ENCODE measurements at places on chromosomes 2 and 18. TPM values are rescaled to one million over a fixed set of nuclear protein-coding genes. Genes with fewer than 3 reads are reported as not detected.

The SLC39A10 gene
- 77.4 TPM for total RNA-seq

The RAMP1 gene
- total RNA-seq = 2.6 TPM

The MARCHF7 gene
- total RNA-seq = 151 TPM

The COL4A3 gene
- total RNA-seq = 0.17 TPM

The UBE2F gene
- 59.3 TPM for total RNA-seq

The CXXC1 gene
- total RNA-seq = 39.7 TPM

The SPDYA gene
- total RNA-seq = 2.3 TPM

The ZDBF2 gene
- total RNA-seq = 10.4 TPM

The ZSWIM2 gene
- not detected for total RNA-seq

The REG1B gene
- total RNA-seq = not detected

The BBS5 gene
- total RNA-seq = 7.6 TPM

The RBM43 gene
- 12.2 TPM for total RNA-seq

The NTSR2 gene
- not detected for total RNA-seq

The LAMA1 gene
- total RNA-seq = 3.6 TPM

The UPP2 gene
- total RNA-seq = not detected

The LOXHD1 gene
- total RNA-seq = not detected

The CFC1 gene
- not detected for total RNA-seq

The RAX gene
- total RNA-seq = not detected

The C2orf72 gene
- 0.17 TPM for total RNA-seq

The LINC00305 gene
- total RNA-seq = not detected

The BCL11A gene
- under 0.01 TPM for total RNA-seq

The CPS1 gene
- 20.9 TPM for total RNA-seq

The CXCR1 gene
- total RNA-seq = not detected

The OBSL1 gene
- total RNA-seq = 69.1 TPM

The TMEM18 gene
- 32.7 TPM for total RNA-seq

The CAPN13 gene
- not detected for total RNA-seq

The KATNAL2 gene
- total RNA-seq = 9.6 TPM
